Naive thymus-derived CD4-positive, alpha-beta T cell (primary cell): ENCODE measurements at places on chromosomes 6 and 20.

GRCh38 chr6:2558861-2559801 lies 191.6 kb downstream of the MYLK4 start:
- DNase-seq: no peak

DNA sequence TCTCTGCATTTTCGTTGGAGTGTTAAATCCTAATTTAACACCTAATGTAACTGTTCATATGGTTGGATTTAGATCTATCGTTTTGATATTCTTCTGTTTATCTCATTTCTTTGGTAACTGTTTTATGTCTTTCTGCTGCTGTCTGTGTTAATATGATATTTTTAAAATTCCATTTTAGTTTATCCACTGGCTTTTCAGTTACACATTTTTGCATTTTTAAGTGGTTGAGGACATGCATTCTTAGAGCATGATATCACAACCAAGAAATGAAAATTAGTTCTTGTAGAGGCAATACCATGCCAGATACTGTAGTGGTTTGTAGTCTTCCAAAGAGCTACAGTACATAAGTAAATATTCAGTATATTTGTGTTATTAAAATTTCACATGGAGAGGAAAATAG lies 58.6 kb downstream of the LIN28B start:
- no peak for DNase-seq

DNA sequence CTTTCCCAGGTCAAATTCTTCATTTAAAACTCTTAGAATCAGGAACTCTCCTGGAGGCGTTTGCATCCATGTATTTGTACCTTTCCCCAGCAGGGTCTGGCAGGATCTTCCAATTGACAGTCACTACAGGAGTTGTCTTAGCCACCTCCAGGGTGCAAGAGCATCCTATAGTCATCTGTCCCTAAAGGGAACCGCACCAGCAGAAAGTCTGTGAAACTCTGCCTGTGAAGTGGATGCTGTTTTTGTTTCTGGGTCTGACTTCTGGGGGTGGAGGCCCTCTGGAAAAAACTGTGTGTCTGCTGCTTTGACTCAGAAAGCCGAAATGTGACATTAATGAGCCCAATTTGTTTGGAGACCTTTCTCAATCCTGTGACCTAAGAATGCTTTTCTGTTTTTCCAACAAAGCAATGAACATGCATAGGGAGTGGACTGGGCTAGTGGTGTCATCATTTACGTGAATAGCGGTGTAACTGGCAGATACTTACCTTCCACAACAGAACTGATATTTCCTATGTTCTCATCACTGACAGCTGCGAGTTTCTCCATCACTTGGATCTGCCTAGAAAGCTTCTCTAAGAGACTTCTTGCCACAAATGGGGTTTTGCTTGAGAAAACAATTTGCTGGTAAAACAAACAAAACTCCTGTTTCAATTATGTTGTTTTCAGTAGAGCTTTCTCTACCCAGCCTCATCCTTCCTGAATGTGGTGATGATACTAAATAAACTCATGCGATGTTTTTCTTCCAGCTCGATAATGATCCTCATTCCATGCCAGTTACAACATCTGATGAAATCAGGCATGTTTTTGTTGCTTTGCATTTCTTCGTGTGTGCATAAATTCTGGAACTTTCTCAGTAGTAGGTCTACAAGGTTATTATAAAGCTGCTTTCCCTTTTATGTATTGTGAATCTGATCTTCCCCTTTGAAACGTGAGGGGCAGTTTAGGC lies 33.3 kb upstream of the ARMH2 start:
- DNase-seq: no peak

- no peak for DNase-seq
Measured at GRCh38 chr6:16736856-16737775, 24.1 kb downstream of the ATXN1 start.

- DNase-seq: no peak
Measured at GRCh38 chr6:22764496-22764895, 195.1 kb downstream of the HDGFL1 start.

DNA sequence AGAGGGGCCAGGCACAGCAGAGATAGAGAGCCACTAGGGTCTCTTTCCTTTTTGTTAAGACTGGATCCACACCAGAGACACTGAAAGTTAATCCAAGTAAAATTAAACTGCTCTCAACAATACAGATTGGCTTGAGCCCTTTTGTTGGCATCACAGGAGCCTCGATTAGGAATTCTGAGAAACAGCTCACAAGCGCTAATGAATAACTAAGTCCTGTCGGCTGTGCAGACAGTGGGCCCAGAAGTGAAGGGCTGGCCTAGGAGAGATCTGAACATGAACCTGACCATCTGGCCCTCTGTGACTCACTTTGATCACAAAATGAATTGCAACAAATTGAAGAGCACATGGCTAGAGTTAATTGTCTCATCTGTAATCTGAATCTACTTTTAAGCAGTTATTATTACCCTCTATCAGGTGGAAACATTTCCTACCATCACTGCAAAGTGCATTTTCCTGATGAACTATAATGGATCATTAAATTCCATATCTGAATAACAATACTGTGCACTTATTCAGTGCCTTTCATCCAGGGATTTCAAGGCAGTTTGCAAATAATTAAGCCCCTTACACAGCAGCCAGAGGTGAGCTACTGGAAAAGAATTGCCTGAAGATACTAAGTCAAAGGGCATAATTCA lies 3.2 kb downstream of the BACH2 start:
- no peak for DNase-seq

GRCh38 chr6:50842446-50842845 lies 23.8 kb downstream of the TFAP2B start:
- DNase-seq: no peak

DNA sequence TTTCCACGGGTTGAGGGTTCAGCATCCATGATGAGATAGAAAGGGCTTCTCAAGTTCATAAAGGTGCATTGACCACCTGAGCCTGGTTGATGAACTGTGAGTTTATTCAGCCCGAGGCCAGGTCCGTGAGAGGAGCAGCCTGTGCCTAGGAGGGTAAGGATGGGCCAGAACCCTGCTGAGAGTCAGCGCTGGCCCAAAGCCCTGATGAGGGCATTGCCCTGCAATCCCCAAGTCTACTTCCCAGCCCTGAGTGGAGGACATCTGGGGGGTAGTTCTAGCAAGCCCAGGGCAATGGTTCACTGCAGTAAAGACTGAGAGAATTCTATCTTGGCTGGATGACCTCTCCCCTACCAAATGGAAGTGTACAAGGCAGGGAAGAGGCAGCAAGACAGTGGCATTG lies 123.3 kb upstream of the NXT1 start:
- DNase-seq: no peak

DNA sequence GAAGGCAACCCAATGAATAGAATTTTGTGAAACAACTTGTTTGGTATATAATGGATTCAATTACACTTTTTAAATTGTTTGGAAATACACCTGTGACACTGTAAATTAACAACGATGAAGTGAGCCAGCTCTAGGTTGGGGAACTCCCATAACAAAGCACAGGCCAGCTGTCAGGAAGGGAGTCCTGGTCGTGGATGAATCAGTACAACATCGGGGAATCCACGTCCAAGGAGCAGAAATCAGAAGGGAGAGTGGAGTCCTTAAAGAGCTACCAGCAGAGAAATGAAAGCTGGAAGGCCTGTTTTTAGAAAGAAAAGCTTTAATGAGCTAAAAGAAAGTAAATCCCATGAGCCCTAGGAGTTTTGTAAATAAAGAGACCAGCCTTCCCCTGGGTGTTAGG lies 223.1 kb upstream of the SLC35B3 start:
- DNase-seq: no peak

DNA sequence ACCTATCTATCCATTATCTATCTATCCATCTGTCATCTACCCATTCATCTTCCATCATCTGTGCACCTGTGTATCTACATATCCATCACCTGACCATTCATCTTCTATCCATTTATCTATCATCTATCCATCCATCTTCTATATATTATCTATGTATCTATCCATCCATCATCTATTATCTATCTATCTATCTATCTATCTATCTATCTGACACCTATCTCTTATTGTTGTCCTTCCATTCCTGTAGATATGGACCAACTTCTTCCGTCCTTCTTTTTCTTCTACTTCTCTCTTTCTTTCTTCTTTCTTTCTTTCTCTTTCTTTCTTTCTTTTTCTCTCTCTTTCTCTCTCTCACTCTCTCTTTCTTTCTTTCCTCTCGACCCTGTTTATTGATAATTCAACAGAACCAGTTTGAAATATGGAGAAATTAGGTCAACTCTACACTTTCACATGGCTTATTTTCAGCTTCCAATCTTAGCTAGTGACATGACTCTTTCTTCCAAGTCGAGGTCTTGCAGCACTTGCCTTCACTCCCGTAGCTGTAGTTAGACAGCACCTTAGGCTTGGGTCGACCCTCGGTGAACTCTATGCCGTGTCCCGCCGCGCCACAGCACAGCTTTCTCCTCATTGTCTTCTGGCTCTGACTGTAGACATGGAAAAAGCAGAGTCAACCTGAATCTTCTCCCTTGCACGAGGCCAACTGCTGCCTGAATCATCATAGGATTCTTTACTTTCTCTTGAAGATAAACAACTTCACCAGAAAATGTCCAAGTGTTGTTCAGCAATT lies 110.4 kb upstream of the EXOC2 start:
- no peak for DNase-seq

GRCh38 chr20:39318911-39319310 lies 356.8 kb downstream of the DHX35 start:
- no peak for DNase-seq

GRCh38 chr6:18491308-18492045 lies 104.3 kb downstream of the RNF144B start:
- DNase-seq: no peak

DNA sequence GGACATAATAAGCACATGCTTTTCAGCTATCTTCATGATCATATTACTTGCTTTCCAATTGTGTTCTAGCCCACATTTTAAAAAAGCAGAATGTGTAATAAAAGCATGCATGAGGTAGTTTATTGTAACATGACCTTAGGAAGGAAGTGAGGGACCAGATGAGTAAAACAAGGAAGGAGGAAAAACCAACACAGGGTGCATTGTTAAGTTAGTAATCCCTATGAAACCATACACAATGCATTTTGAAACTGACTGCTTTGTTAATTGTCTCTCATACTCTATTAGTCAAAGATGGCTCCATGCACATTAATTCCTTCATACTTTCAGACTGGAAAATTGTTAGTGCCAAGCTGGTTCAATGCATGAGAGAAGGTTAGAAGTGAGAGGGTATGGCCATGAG lies 37.7 kb upstream of the CENPW start:
- no peak for DNase-seq

DNA sequence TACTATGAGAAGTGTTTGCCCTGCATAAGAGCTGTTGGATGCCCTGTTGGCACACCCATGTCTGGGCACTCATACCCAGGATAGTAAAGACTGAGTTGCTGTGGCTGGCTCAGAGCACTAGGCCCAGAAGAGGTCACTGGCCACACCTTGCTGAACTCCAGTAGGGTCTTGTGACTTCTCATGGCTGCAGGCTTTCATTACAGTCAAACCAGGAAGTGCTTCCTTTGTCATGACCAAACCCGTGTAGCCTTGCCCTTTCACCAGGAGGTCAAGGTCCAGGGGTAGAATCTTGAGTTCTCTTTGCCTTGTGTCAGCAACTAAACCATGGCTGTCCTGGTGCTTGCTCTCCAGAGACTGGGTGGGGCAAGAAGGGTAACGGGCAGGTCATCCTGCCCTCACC lies 49.5 kb downstream of the CD164 start:
- no peak for DNase-seq
